WTC11 (cell line): ENCODE measurements at places on chromosomes 1 and 21.

- DNase-seq = no peak
Measured at GRCh38 chr1:223647249-223647648, 18.3 kb downstream of the CAPN8 start.

DNA sequence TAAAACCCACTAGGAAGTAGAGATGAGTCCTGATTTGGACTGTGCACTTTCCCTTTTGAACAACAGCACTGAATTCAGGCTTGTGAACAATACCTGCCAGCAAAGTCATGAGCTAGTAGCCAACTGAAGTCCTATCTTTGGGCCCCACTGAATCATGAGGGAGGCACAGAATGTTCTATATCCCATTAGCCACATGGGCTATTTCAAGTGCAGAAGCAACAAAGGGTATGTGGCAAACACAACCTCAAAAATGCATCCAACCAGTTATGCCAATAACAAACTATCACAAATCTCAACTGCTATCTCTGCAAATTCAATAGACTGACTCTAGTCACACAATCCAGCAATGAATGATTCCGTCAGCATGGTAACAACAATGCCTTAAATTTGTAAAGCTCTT is 276.0 kb downstream of the MRPL39 start:
- DNase-seq = no peak

DNA sequence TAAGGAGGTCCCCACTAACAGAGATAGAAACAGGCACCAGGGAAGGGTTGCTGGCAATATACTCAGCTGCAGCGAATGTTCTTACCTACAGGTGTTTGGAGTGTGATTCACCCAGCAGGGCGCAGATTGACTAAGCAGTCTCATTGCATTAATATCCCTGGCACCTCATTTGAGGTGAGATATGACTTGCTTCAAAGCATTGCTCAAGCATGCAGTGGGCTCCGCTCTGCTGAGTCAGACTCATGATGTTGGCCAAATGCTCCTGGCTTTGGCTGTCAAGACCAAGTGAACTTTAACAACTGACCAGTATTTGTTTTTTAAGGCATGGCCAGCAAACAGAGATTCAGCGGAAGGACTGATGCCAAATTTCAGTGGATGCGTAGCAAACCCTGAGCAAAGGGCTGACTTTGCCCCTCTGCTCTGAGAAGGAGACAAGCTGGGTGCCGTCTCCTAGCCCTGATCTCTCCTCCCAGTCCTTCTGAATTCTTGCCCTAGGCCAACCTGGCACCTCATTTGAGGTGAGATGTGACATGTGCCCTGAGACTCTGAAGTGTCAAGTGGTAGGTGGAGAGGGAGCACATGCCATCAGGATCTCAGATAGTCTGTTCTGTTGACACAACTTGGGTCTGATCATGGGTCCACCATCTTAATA is 187.1 kb upstream of the COA6 start:
- DNase-seq = no peak

GRCh38 chr1:15513192-15513591 is 10.8 kb downstream of the CASP9 start:
- no peak for DNase-seq

DNA sequence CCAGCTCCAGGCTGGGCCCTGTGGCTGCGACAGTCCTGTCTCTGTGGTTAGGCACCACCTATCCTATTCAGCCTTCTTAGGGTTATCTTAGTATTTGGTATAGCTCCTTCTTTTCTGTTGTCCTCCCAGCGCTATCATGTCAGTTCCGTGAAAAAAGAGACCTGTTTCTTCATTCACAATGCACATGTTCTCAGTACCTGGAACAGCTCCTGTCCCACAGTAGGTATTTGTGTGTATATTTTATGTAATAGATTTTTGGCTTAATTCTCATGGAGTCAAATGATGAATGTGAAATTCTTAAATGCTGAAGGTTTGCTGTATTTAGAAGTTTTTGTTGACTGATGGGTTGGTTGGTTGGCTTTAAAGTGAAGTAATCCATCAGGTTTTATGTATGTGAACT is 279.7 kb downstream of the ST6GALNAC3 start:
- no peak for DNase-seq

DNA sequence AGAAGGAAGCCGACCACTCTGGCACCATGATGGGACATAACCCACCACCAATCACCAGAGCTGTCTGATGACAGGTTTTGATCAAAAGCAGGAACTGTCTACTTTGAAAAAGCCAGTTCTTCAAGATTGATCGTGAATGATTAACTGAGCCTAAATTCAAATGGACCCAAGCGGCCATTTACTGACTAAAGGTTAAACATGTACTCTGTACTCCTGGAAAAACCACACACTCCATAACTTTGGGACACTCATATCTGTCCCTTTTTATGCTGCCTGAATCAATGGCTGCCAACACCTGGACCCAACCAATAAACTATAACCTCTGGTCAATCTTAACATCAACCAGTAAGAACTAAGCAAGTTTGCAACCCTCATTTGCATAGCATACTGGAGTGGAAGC is 206.6 kb downstream of the URB2 start:
- DNase-seq = no peak

- no peak for DNase-seq
Measured at GRCh38 chr1:16174886-16175598, 19.2 kb upstream of the EPHA2 start.

DNA sequence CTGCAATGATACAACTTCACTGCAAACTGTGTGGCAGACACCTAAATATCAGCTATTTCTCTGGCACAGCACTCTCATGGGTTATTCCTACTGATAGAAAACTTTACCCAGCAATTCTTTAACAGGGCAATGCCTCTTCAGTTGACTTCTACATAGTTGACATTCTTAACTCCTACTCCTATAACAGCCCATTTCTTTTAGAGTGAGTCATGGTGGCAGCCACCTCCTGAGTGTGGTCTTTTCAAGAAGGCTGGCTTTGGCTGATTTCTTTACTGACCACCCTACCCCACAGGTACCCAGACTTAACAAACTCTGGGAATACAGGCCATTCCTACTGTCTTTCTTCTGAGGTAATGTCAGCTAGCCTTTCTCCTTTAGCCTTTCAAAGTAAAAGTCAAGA is 805.8 kb upstream of the ADGRL2 start:
- no peak for DNase-seq

DNA sequence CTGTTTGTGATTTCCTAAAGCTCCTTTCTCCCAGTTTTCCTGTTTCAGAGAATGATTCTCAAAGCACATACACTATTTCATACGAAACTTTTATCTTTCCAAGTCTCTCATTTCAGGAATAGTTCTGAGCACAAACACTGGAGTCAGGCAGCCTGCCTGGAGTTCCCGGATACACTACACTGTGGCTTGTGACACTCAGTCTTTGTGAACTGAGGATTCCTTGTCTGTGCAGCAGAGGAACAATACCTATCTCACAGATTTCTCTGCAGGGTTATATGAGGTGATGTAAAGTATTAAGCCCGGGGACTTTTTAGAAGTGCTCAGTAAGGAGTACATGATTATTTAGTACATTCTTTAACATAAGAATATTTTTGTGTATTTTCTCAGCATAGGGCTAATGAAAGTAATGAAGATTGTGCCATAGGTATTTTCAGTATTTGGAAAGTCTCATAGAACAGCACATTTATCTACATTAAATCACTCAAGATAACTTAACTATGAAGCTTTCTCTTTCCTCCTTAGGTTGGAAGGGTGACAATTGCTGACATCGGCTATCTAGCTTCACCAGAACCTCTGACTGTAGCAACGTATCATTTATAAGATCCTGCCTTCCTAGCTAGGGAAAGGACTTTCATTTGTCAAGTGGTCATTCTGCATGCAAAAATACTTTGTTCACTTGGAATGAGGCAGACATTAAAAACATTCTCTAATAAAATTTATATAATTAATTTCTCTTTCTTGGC is 12.9 kb downstream of the GBP2 start:
- DNase-seq = no peak

- no peak for DNase-seq
Measured at GRCh38 chr1:32782086-32782485, 35.1 kb downstream of the YARS1 start.

DNA sequence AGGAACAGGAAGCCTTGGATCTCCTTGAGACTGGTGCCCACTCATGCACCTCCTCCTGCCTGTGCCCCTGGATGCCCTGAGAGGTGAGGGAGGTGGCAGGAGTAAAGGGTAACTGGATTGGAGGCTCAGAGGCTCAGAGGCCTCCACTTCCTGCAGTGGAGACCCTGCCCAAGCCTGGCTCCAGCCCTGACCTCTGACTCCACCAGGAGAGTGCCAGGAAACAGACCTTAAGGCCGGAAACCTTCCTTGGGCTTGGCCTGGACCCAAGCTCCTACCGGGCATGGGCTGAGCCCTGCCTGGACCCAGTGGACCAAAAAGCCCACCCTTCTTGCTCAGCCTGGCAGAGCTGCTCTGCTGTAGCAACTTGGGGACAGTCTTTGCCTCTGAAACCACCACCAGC is 15.0 kb upstream of the CELA3B start:
- DNase-seq = no peak

- no peak for DNase-seq
Measured at GRCh38 chr21:41932576-41933312, 21.1 kb downstream of the C2CD2 start.

DNA sequence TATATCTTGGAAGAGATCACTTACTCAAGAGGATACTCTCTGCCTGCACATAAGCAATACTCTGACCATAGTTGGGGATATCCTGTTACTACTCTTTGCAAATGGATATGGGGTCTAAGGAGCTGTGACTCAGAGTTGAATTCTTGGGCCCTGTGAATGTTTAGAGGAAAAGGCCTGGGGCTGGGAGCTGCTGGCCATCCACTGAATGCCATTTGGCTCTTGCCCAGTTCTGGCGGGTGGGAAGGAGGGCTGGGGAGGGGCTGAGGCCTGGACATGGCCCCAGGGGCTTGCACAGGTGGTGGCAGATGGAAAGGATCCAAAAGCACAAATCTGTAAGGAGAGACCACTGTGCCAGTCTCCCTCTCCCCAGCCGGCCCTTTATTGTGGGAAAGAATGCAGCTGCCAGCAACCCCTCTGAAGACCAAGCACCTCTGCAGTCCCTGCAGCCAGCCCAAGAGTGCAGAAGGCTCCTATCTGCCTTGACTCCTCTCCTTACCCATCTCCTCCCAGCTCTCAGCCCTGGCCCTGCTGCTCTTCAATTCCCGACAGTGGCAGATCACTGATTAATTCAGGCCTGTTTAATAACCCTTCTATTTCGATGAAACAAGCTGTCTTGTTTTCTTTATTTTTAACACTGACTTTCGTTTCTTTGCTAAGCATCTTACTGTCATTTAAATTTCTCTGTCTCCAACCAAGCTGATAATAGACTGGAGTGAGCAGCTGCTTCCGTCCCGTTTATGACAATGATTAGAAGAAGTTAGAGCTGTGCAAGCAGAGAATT is 12.1 kb downstream of the PLXNA2 start:
- DNase-seq = no peak

- peak; percentile 64 for DNase-seq
Measured at GRCh38 chr1:44784094-44785028, 3.6 kb downstream of the BEST4 start.

DNA sequence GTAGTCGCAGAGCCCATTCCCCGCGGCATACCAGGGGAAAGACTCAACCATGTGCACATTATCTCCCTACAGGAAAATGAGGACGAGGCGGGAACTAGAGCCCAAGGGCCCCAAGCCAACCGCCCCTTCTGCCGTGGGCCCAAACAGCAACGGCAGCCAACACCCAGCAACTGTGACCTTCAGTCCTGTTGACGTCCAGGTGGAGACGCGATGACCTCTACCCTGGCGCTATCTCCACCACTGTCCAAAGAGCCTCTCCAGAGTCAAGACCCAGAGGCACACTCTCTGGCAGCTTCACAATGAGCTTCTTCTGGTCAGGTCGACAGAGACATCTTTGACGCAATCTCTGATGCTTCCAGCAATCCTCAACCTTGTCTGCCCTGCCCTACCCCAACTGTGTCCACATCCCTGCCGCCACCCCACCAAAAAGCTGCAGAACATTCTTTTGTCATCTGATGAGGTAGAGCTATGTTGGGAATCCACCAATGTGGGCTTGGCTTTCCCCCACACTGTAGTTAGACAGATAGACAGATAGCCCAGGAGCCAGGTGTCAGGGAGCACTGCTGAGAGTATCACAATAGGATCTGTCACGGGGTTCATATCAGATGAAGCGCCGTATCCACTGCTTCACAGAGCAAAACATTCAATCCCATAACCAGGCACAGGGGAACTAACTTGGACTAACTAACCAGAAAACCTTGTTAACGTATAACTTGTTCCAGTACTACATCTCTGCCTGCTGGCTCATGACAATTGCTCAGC is 37.4 kb upstream of the SRRM1 start:
- DNase-seq = no peak

GRCh38 chr1:205301205-205301821 is 20.2 kb downstream of the NUAK2 start:
- peak; percentile 98 for DNase-seq
